ENCODE measurements at places on chromosomes 7 and 10.

DNA sequence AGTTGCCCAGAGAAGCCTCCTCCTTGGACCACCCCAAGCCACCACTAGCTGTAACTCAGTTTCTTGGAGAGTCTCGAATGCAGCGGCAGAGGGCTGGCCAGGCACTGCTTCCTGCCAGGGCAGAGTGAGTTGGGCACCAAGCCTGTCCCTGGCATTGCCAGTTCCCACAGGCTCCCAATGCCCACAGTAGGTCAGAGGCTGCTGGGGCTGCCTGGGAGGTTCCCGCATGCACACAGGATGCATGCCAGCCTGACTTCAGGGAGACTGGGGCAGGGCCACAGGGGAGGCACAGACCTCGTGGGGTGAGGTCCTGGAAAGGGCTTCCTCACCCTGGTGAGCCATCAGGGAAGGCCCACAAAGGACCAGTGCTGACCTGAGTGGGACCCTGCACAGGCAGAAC, 152.8 kb downstream of the ZNF248 start:
- no peak for DNase-seq
- H3K4me1 ChIP-seq: no peaks in the 10 kb centered on the region
- no peak overlapping the region for H3K27ac ChIP-seq
- H3K4me3 ChIP-seq: no peak overlapping the region
- no peaks in the 10 kb centered on the region for H3K27me3 ChIP-seq
- no peaks in the 10 kb centered on the region for H3K36me3 ChIP-seq

DNA sequence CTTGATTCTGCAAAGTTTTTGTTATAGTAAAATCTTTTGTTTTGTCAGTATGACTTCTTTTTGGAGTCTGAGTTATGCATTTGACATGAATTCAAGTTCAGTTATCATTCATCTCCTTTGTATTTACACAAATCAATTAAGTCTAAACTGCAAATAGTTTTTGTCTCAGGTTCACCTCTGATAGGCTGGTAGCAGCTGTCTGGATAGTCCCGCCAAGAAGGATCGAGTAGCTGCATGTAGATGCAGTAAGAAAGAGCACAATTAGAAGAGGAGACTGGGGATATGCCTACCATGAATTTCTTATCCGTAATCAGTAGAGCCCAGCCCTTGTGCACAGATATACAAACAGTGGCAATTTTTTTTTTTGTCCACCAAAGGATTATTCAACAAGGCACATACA, 392.5 kb upstream of the ETV1 start:
- DNase-seq: no peak
- no peak overlapping the region for H3K27ac ChIP-seq
- no peaks in the 10 kb centered on the region for H3K36me3 ChIP-seq
- no peaks in the 10 kb centered on the region for H3K27me3 ChIP-seq

GRCh38 chr10:42950606-42951485, 126.0 kb upstream of the RET start:
- no peak overlapping the region for H3K4me3 ChIP-seq
- no peak overlapping the region for H3K27ac ChIP-seq
- H3K27me3 ChIP-seq: no peaks in the 10 kb centered on the region
- H3K36me3 ChIP-seq: no peaks in the 10 kb centered on the region
- peak; percentile 83 for DNase-seq

DNA sequence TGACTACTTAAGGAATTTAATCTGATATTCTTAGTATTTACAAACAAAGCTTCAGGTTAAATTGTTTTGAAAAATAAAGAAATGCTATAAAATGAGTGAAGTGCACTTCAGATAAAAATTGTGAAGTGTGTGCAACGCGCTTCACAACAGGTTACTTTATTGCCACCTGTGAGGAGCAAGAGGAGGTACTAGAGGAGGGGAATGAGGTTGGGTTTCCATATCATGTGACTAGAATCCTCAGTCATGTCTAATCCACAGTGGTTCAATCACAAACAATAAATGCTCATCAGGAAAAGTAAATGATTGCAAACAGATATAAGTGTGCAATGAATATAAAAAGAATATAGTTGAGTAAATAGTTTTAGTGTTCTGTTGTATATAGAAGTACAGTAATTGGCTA, 34.5 kb upstream of the CD36 start:
- no peak overlapping the region for H3K27ac ChIP-seq
- DNase-seq: no peak
- H3K4me1 ChIP-seq: no peaks in the 10 kb centered on the region
- no peak overlapping the region for H3K4me3 ChIP-seq
- H3K36me3 ChIP-seq: no peaks in the 10 kb centered on the region

DNA sequence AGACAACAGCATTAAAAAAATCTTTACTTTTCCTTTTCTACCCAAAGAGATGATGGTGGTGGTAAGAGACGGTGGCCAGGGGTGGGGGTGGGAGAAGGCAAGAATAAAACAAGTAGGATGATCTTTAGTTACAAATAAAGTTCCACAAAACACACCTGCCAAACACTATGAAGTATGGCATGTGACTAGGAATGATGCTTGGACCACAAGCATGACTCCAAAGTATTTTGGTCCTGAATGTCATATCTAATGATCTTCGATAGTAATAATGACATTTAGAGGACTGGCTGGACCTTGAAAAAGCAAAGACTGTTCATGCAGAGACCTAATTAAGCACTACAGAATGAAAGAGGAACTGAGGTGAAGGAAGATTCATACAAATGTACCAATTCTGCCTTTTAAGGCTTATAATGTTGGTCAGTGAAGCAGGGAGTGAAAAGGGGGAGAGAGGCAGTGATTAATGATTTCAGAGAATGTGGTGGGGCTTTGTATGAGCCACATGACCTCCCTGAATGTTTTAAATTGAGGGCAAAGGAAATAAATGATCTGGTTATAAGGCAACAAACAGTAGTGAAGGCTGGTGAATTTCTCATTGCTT, 29.6 kb upstream of the DKK1 start:
- peaks cover 25% of the 10 kb centered on the region for H3K36me3 ChIP-seq
- DNase-seq: no peak
- no peaks in the 10 kb centered on the region for H3K4me1 ChIP-seq
- H3K27ac ChIP-seq: no peak overlapping the region
- H3K27me3 ChIP-seq: no peaks in the 10 kb centered on the region

- H3K36me3 ChIP-seq: no peaks in the 10 kb centered on the region
- peaks cover 4% of the 10 kb centered on the region for H3K27me3 ChIP-seq
- H3K4me1 ChIP-seq: peaks cover 2% of the 10 kb centered on the region
- no peak overlapping the region for H3K27ac ChIP-seq
- H3K4me3 ChIP-seq: no peak overlapping the region
- no peak for DNase-seq
Observed at GRCh38 chr10:87661861-87662785, 2.4 kb downstream of the PAPSS2 start.

- H3K36me3 ChIP-seq: no peaks in the 10 kb centered on the region
- no peak overlapping the region for H3K4me3 ChIP-seq
- no peak for DNase-seq
- H3K4me1 ChIP-seq: no peaks in the 10 kb centered on the region
Observed at GRCh38 chr10:97154781-97155180, 31.0 kb downstream of the SLIT1 start.

- no peak overlapping the region for H3K27ac ChIP-seq
- no peak for DNase-seq
- H3K36me3 ChIP-seq: no peaks in the 10 kb centered on the region
- H3K27me3 ChIP-seq: no peaks in the 10 kb centered on the region
Observed at GRCh38 chr7:84188786-84189405, 5.7 kb downstream of the SEMA3A start.

GRCh38 chr10:28930514-28931495, 253.5 kb downstream of the BAMBI start:
- H3K4me1 ChIP-seq: no peaks in the 10 kb centered on the region
- H3K4me3 ChIP-seq: no peak overlapping the region
- peak; percentile 74 for DNase-seq
- no peaks in the 10 kb centered on the region for H3K27me3 ChIP-seq

GRCh38 chr7:36129048-36129534, 24.0 kb upstream of the EEPD1 start:
- no peak overlapping the region for H3K4me3 ChIP-seq
- DNase-seq: peak; percentile 92
- peak overlapping the region; percentile 82 for H3K27ac ChIP-seq
- peaks cover 43% of the 10 kb centered on the region for H3K4me1 ChIP-seq
- H3K27me3 ChIP-seq: no peaks in the 10 kb centered on the region
- H3K36me3 ChIP-seq: no peaks in the 10 kb centered on the region

GRCh38 chr10:63553473-63553872, 32.3 kb downstream of the REEP3 start:
- no peaks in the 10 kb centered on the region for H3K36me3 ChIP-seq
- no peaks in the 10 kb centered on the region for H3K27me3 ChIP-seq
- no peak overlapping the region for H3K4me3 ChIP-seq
- no peak for DNase-seq

DNA sequence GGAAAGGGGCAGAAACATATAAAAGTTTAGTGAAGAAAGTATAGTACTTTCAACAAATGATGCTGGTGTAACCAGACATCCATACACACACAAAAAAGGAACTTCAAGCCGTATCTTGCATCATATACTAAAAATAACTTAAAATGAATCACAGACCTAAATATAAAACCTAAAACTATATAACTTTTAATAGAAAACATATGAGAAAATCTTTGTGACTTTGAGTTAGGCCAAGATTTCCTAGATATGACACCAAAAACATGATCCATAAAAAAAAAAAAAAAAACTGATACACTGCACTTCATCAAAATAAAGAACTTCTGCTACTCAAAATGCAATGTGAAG, 40.9 kb downstream of the NUDCD3 start:
- peaks cover 7% of the 10 kb centered on the region for H3K36me3 ChIP-seq
- H3K27me3 ChIP-seq: no peaks in the 10 kb centered on the region
- no peak for DNase-seq
- no peak overlapping the region for H3K4me3 ChIP-seq
- peaks cover 33% of the 10 kb centered on the region for H3K4me1 ChIP-seq

DNA sequence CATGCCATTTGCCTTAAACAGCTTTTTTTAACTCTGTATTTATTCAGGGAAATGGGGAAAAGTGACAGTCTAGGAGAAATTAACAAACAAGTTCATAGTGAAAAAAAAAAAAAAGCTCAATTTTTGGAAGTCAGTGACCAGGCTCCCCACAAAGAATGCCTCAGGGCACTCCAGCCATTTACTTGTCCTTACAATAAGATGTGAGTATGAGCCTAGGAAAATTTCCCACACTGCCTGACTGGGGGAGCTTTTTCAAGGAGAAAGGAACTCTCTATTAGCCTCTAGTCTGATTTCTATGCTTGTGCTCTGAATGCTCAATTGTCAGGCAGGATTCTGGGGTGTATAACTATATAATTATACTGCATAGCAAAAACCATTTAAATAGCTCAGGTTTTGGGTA, 74.9 kb upstream of the NRBF2 start:
- no peak overlapping the region for H3K27ac ChIP-seq
- no peaks in the 10 kb centered on the region for H3K27me3 ChIP-seq
- no peak overlapping the region for H3K4me3 ChIP-seq
- no peak for DNase-seq

DNA sequence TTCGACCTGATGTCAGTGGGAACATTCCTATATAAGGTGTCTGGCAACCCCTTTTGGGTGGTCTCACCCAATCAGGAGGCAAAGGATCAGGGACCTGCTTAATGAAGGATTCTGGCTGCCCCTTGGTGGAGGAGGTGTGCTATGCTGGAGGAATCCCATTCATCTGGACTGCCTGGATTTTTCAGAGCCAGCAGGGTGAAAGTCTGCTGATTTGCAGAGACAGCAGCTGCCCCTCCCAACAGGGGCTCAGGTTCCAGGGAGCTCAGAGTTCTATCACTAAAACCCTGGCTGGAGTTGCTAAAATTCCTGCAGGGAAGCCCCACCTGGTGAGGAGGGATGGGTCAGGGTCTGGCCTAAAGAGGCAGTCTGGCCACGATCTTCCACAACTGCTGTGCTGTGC, 398.5 kb upstream of the CNTNAP2 start:
- H3K4me3 ChIP-seq: no peak overlapping the region
- DNase-seq: no peak
- H3K4me1 ChIP-seq: no peaks in the 10 kb centered on the region
- H3K36me3 ChIP-seq: no peaks in the 10 kb centered on the region
- no peaks in the 10 kb centered on the region for H3K27me3 ChIP-seq

DNA sequence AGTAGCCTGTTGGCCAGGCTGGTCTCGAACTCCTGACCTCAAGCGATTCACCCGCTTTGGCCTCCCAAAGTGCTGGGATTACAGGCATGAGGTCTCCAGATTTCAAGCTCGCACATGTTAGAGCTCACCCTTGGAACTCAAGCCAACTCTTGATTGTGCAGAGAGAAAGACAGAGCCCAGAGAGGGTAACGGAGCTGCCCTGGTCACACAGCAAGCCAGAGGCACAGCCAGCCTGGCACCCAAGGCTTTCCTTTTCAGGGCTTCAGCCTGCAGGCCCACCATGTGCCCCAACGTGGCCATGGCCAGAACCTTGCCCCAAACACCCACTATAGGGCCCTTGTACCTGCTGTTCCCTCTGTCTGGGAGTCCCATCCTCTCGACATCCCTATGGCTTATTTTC, 49.1 kb upstream of the CUX1 start:
- no peaks in the 10 kb centered on the region for H3K36me3 ChIP-seq
- no peaks in the 10 kb centered on the region for H3K27me3 ChIP-seq
- DNase-seq: no peak
- no peak overlapping the region for H3K27ac ChIP-seq
- H3K4me1 ChIP-seq: no peaks in the 10 kb centered on the region

DNA sequence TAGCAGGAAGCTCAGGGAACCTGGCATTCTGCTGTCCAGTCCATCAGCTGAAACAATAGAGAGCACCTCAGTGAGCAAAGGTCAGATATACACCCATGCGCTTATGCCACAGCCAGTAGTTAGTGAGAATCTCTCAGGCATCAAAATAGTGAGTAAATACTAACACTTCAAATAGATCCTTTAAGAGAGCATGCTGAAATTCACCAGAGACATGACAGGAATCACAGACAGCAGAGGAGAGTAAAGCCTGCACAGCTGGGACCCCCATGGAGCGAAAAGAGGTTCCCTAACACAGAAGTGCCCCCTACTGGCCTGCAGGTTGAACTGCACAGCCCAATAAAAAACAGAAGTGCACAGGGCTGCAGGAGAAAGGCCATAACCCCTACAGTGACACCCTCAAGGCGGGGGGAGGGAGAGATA, 57.6 kb upstream of the ANTXRL start:
- no peak for DNase-seq
- H3K4me1 ChIP-seq: no peaks in the 10 kb centered on the region
- H3K27ac ChIP-seq: no peak overlapping the region
- H3K36me3 ChIP-seq: no peaks in the 10 kb centered on the region
- H3K27me3 ChIP-seq: peaks cover 10% of the 10 kb centered on the region

- H3K27ac ChIP-seq: peak overlapping the region; percentile 77
- H3K36me3 ChIP-seq: peaks cover 36% of the 10 kb centered on the region
- H3K4me3 ChIP-seq: no peak overlapping the region
- DNase-seq: no peak
- H3K4me1 ChIP-seq: peaks cover 69% of the 10 kb centered on the region
Observed at GRCh38 chr10:79116801-79117723, 48.3 kb downstream of the ZMIZ1 start.

All from esophagus muscularis mucosa (tissue), 4 donors.